ENCODE measurements at places on chromosomes 11 and 22.

DNA sequence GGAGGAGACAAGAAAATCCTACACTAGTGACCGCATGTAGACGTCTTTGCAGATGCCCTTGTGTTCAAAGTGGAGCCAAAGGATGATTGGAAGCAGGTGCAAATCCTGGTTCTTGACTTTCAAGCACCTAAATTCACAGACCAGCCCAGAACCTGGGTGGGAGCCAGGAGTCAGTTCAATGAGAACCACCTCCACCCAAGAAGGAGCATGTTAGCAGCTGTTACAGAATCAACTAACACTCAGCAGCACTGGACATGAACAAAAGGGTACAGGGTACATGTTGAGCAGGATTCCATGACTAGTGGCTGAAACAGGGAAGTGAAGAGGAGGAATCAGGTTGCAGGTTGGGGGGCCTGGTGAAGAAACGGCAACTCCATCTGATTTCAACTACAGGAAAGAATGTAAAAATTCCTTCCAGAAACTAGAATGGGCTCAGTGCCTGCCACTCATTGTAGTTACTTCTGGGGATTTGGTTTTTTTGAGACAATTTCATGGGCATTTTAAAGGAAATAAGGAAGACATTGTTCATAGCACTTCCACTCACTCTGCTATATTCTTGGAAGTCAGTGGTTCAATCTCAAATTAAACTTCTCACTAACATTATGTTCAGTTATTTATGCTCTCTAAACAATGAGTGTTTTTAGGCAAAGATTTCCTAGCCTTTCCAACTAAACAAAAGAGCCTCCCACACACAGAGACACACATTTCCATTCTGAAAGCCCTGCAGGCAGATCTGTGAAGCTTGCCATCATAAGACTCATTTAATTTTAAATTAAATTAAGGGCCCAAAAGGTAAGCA is 173.3 kb downstream of the CADM1 start:
- DNase-seq: no peak

- DNase-seq: no peak
Observed at GRCh38 chr11:92226331-92227229, 2.0 kb downstream of the FAT3 start.

DNA sequence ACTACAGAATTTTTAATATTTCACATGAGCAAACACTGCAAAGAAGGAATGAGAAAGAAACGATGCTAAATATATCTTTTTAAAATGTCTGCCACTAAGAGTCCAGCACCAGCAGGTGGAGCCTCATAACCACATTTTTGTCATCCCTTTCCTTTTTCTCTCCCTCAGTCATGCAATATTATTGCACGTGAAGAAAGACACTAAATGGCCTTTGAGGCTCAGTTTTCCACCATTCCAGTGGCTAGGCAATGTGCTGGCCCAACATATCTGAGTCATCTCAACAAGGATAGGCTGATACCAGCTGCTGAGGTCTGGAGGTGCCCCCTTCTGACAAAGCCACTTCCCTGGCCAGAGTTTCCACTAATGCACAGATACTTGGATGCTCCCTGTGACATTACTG is 1.8 kb downstream of the ALKBH8 start:
- DNase-seq: no peak

DNA sequence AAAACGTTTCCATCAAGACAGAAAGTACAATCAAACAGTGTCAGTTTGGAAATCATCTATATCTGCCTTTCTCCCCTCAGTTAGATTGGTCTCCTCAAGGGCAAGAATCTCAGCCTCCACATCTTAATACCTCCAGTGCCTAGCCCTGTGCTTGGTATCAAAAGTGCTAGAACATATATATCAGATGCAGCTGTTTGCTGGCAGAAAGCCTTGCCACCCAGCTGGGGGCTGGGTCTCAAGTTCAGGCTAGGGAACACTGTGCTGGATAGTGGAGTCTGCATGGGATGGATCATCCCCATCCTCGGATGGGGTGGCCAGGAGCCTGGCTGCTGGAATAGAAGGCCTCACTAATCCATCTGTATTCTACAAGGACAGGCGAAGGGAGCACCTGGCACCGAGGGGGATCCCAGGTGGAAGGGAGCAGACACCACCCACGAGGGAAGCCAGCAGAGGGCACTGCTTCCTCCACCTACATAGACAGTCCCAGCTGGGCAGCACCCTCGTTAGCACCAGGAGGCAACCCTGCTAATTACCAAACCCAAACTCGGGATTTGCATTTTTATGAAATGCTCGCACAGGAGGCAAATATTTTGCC is 602.2 kb downstream of the BUD13 start:
- DNase-seq: no peak

- no peak for DNase-seq
Observed at GRCh38 chr11:88359541-88359940, 22.0 kb upstream of the CTSC start.

GRCh38 chr11:11709447-11710239 is 87.8 kb upstream of the GALNT18 start:
- DNase-seq: no peak

GRCh38 chr11:16225623-16226022 is 130.7 kb downstream of the SOX6 start:
- DNase-seq: no peak

DNA sequence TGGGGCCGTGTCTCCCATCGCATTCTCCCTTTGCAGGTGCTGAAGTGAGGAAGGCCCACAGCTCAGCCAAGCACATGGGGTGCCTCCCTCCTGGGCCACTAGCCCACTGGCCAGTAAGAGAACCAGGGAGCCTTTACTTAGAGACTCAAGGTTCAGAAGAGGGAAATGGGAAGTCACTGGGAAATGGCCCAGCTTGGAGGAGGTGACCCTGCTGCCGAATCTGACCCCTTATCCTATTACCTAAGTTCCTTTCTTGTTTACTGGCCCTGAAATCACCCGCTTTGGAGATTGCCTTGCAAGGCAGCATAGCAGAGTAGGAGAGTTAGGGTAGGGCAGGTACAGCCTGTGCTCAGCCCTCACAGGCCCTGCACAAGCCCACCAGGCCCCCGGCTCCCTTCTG is 24.4 kb downstream of the UPB1 start:
- no peak for DNase-seq
